ENCODE measurements at places on chromosomes 3 and 15.
A peak's percentile ranks its signal among the peaks of the same experiment; 100 is the strongest.

GRCh38 chr15:88127432-88127790, 129.1 kb downstream of the NTRK3 start:
- DNase-seq: no peak

GRCh38 chr3:17642474-17642873, 100.0 kb downstream of the TBC1D5 start:
- DNase-seq: no peak

GRCh38 chr3:171688002-171688401, 122.3 kb downstream of the PLD1 start:
- DNase-seq: no peak

DNA sequence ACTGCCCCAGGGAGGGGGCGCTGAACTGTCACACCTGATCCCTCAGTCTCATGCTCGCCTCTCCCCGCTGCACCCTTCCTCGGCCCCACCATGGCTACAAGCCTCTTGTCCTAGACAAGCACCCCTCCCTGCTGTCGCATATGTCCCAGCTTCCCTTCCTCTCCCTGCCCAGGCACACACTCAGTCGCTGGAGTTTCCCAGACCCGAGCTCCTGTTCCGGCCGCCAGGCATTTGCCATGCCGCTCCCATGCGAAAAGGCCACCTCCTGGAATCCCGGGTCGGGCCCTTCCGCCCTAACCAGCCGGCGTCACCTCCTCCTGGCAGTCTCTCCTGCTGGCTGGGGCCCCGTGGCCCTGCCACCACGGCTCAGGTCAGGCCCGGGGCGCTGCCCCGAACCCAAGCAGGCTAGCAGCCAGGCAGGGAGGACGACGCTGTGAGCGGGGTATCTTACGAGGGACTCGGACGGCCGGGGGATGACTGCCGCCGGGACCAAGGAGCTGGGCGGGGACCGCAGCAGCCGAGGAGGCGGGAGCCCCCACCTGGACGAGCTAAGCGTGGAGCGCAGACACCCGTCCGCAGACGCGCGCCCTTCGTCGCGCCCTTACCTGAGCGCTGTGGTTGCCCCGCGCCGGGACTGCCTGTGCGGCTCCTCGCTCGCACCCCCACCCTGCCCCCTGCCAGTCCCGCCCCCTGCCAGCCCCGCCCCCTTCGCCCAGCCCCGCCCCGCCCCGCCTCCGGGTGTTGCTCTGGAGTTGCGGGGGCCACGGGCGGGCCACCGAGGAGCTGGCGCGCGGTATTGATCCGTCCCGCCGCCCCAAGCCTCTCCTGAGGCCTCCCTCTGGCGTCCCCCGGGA, at the start of gene ALS2CL:
ALS2CL (minus strand) TSS at position 642 of the 854 bp plus-strand sequence. CDS start 4,239 bp downstream, outside the sequence.
- DNase-seq: no peak

- no peak for DNase-seq
Measured at GRCh38 chr3:112979244-112979832, 4.4 kb upstream of the CD200R1 start.

DNA sequence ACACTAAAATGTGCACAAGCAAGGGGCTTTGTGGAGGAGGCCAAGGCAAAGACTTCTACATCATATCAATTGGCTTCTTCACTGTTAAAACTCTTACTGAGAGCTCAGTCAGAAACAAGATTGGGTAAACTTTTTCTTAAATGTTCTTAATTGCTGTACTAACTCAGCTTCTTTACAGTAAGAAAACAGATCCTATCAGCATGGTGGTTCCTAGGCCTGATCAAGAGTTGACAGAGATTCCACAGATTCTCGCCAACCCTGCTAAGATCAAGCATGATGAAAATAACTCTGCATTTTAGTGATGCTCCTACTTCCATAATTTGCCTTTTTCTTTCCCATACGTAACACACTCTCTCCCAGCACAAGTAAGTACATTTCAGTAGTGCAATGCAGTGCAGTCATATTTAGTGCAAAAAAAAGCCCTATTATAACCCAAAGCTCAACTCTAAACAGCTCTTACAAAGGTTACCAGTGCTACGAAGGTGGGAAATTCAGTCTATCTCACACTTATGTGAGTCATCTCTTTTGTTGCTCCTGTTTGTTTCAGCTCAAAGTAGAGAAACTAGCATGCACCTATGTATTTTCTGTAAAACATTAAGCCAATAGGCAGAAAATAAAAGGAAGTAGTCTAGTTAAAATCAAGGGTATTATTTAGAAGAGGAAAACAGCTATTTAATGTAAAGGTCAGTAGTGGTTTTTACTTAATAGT, 29.9 kb downstream of the TIGIT start:
- no peak for DNase-seq

DNA sequence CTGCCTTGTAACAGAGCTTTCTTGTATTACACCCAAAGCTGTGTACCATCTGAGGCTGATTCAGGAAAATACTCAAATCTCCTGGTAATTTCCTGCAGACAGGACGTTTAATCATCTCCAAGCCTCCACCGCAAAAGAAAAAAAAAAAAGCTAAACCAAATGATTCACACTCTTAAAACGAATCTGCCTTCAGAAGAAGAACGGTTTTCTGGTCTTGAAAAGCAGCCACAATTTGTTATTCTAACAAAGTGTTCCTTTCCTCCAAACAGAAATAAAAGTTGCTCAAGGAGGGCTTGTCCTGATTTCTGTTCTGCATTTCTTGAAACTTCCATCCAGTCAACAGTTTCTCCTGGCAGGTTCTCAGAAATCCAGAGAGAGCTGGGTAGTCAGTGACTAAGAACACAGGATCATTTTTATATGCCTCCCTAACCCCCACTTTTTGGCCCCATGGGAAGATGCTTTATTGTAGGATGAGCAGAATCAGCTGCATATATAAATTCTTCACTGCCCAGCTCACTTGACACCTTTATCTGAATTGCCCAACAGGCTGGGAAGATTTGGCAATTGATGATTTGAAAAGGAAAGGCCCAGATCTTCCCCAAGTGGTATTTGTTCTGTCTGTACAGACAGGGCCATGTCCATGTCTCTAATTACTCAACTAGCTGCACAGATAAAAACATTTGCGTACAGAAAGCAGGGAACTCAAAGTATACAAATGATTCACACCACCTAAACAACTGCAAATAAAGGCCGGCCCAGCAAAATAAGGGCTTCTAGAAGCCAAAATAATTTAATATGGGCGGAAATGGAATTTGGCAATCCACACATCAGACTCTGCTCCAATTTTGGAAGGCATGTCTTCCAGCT, 41.0 kb upstream of the PRICKLE2 start:
- peak; percentile 82 for DNase-seq

DNA sequence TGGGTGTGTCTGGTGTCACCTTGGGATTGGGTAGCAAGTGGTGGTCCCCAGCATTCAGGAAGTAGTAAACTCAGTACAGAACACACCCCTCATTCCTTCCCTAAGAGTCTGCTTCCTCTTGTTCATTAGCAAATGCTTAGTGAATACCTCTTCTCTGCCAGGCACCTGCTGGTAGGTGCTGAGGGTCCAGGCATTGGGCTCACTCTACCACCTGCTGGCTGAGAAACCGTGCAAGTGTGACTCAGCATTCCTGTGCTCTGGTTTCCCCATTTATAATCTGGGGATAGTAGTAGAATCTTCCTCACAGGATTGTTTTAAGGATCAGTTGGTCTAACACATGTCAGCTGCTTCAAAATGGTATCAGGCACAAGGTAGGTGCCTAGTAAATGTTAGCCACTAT, 4.8 kb downstream of the SHF start:
- DNase-seq: no peak

DNA sequence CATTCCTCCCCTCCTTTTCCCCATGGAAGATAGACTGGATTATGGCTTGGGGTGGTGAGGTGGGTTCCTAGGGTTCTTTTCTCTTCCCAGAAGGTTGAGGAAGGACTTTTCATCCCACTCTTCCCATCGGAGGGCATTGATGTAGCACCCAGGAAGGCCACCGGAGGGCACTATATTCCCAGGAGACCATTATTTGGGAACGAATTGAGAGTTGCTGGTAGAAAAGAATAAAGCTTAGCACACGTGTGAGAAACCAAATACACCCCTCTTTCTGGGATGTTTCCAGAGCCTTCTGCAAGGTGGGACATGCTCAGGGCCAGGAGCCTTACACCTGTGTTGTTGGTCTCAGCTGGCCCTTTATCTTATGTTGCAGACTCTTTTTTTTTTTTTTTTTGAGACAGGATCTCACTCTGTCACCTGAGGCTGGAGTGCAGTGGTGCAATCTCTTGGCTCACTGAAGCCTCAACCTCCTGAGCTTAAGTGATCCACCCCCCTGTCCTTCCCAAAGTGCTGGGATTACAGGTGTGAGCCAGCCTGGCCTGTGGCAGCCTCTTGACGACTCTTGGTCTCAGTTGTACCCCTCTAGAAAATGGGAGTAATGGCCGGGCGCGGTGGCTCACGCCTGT, 6.3 kb upstream of the CDC25A start:
- DNase-seq: peak; percentile 25

DNA sequence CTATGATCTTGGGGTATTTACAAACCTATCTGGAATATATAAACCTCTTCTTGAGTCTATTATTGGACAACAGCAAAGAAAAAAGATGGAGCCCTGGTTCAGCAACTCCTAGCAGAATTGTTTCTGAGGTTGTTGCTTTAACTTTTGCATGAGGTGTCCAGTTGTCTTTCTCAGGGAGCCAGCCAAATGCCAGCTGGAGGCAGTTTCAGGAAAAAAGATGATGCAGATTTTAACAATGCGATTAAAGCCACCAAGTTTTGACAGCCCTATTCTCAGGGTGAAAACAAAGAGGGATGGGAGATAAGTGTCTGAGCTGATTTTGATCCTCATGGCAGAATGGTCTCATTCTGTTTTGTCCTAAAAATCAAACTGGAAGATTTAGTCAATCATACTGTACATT, 181.6 kb upstream of the RASGRP1 start:
- DNase-seq: no peak

DNA sequence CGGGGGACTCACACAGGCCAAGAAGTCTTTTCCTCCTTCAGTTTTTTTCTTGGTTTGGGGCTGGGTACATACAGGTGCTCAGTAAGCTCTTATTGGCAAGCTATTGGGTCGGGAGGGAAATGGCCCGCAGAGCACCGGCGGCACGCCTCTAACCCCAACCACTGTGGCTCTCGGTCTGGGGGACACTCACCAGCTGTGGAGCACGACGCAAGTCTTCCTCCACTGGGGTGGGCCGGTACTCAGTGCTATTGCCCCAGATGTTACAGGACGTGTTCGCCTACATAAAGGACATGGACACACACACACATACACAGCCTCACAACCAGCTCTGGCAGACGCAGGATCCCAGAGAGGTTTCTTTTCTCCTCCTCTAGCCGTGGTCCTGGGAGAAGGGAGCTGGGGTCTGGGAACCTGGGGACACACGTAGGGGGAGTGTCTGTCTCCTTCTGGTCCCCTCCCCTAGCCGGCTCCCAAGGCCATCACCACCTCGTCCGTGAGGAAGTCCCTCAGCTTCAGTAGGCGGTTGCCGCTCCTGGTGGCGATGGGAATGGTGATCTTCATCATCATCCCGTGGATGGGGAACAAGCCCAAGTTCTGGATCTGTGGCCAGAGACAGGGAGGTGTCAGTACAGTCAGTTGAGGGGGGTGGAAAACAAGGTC, 33.4 kb downstream of the FEM1B start:
- DNase-seq: no peak

- DNase-seq: no peak
Measured at GRCh38 chr3:5226783-5227182, 39.3 kb downstream of the EDEM1 start.

DNA sequence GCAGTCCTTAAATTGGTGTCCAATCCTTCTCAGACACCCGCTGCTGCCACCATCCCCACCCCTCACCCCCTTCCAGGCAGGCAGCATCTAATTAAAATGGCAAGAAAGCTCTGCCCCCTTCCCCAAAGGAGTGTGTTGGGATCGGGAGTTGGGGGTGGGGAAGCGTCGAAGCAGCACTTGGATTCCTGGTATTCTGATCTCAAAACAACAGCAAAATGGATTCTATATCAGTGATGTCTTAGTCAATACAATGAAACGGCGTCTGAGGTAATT, 1.4 kb downstream of the TNIK start:
- no peak for DNase-seq

GRCh38 chr15:77981281-77982126, 96.0 kb downstream of the TBC1D2B start:
- no peak for DNase-seq

DNA sequence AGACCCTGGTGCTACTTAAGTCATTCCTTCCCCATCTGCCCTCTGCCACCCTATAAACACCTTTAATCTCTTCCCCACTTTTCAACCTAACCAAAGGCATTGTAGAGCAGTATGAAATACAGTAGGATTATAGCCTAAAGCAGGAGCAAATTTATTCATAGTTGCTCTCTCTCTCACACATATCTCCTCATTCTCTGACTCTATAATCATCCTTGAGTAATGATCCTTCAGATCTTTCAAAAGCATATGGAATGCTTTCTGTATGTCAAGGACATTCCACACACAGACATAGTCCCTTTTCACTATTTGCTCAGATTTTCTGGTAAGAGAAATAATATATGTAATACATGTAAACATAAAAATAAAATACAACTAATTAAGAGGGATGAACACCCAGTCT, 54.1 kb downstream of the TRPC1 start:
- DNase-seq: no peak

- DNase-seq: no peak
Measured at GRCh38 chr3:44923632-44924456, 49.4 kb downstream of the TGM4 start.

DNA sequence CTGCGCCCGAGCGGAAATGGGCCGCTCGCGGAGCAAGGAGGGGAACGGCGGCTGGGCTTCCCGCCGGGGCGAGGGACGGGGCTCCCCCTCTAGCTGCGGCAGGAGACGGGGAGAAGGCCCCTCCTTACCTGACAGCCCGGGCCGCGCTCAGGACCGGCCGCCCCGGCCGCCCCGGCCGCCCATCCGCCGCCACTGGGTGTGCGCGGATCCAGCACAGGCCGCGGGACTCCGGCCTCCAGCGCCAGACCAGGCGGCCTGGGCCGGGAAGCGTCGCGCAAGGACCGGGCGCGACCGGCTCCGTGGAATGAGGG, 296 bp downstream of the TPRA1 start:
- DNase-seq: no peak

- DNase-seq: no peak
Measured at GRCh38 chr3:126807795-126808194, 103.8 kb downstream of the CHCHD6 start.

DNA sequence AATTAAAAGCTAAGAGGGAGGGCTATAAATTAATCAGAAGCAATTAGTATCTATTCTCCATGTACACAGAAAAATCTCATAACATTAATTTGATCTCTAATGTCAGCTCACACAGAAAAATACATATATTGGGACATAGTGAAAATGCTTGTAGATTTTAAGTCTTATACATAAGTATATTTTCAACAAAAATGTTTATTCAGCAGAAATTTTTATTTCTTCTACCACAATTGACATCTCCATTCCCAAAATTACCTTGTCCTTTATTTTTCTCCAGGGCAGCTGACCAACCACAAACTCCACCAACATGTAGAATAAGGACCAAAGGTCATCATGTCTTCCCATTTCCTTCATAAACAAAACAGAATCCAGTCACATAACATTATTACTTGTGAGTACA, 74.5 kb upstream of the CDAN1 start:
- DNase-seq: no peak

DNA sequence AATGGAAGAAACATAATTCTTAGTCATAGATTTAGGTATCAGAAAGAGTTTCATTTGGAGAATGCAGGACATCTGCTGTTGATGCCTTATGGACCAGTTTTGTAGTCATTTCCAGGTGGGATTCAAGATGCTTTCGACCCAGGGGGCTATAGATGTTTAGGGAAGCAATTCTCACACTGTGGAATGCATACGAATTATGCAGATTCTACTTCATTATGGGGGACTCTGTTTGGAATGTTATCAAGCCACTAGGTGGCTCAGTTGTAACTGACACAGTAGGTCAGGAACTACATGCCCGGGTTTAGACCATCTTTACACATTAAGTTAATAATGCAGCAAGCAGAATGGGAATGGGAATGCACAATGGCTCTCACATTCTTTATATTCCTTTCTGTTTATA, 1359.8 kb downstream of the ZPLD1 start:
- no peak for DNase-seq
